Activated T-helper 17 cell treated with anti-CD3 and anti-CD28 coated beads, Interleukin-2, amount 50 U/mL, for 72 hours (primary cell): ENCODE measurements at places on chromosomes 7 and 10. TPM values are rescaled to one million over a fixed set of nuclear protein-coding genes. Genes with fewer than 3 reads are reported as not detected.
A peak's percentile ranks its signal among the peaks of the same experiment; 100 is the strongest.

GRCh38 chr10:91582153-91582554 lies 50.7 kb downstream of the PPP1R3C start:
- no peak for ATAC-seq

- no peak for ATAC-seq
Observed at GRCh38 chr7:142759433-142759832, 10.2 kb downstream of the PRSS1 start.

GRCh38 chr7:116173051-116174028 lies 37.0 kb upstream of the TES start:
- ATAC-seq, result peak; percentile 23

Gene ING3
- 21.9 TPM for total RNA-seq

- ATAC-seq, result no peak
Observed at GRCh38 chr7:95517458-95517857, 31.7 kb downstream of the ASB4 start.

- ATAC-seq, result no peak
Observed at GRCh38 chr7:17774248-17774647, 166.0 kb downstream of the SNX13 start.

Gene ZC3HAV1L
- 23.6 TPM for total RNA-seq

GRCh38 chr10:3761021-3761686 lies 23.9 kb downstream of the KLF6 start:
- peak; percentile 39 for ATAC-seq
